CD14-positive monocyte (primary cell): ENCODE measurements at places on chromosomes 7 and 10.
A peak's percentile ranks its signal among the peaks of the same experiment; 100 is the strongest.

- peak; percentile 48 for DNase-seq
These were observed 6.4 kb upstream of the TNRC18 start for GRCh38 chr7:5429857-5430611.

DNA sequence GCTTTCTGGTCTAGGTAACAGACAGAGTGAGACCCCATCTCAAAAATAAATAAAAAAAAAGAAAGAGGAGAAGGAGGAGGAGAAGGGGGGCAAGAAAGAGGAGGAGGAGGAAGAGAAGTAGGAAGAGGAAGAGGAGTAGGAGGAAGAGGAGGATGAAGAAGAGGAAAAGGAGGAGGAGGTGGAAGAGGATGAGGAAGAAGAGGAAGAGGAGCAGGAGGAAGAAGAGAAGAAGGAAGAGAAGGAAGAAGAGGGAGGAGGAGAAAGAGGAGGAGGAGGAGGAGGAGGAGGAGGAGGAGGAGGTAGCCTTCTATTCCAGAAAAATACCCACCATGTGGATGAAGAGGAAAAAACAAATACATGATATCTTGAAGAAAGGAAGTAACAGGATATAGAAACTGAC lies 172.1 kb downstream of the FRMD4A start:
- DNase-seq: no peak

DNA sequence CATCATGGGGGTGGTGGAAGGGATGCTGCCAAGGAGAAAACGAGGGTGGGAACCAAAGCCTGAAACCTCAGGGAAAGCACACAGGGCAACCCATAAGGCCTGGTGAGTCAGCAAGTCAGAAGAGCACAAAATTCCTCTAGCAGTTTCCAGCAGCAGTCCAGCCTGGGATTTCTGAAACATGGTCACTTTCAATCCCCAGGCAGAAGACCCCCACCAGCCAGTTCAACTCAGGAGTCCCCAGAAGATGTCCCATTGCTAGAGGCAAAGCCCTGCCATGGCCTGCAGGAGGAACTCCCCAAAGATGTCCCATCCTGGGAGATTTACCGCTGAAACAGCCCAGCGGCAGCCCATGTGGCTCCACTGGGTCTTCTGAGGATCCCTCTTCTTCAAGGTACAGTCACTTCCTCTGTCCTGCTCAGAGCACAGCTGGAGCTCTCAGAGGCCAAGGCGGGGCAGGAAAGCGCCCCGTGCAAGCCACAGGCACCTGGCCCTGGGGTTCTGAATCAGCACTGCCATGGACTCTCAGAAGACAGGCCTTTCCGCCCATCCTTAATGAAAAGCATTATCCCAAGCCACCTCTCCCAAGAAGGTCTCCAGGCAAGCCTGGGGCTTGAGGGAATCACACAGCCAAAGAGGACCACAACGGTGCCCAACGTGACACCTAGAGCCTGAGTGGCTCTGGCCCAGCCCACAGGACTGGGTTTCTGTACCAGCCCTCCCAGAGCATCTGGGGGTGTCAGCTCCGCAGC lies 196.9 kb downstream of the GRID1 start:
- no peak for DNase-seq

GRCh38 chr10:50346942-50347341 lies 95.6 kb upstream of the ASAH2 start:
- DNase-seq: no peak

DNA sequence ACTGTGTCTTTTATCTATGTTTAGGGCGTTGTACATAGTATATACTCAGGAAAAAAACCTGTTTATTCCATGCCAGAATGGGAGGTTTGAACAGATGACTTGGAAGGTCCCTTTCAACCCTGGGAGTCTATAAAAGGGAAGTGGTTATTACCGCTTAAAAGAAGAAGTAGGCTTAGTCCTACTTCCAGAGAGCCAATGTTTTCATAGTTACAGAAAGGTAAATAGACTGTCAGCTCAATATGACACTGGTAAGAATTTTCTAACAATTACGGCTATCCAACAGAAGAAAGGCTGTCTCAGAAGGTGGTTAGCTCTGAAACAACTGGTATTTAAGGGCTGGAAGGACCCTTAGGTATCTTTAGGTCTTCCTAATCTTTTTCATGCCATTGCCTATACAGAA lies 1.1 kb upstream of the TFAM start:
- peak; percentile 89 for DNase-seq

GRCh38 chr7:129947049-129947448 lies 5.7 kb downstream of the UBE2H start:
- DNase-seq: no peak

DNA sequence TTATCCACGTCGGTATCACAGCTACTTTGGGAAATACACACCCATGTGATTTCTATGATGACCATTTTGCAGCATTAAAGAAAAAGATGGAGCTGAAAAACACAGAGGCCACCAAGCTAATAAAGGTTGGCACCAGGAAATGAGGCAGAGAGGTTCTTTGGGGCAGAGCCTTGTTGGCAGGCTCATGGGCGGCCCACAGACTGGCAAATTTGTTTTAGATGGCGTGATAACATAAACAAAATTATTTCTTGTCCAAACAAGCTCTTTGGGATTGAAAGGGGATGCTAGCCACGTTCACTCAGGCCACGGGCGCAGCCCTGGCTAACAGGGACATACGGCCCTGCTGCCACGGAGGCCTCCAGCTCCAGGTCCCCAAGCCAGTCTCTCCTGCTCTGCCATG lies 135.9 kb upstream of the ZMIZ1 start:
- no peak for DNase-seq

DNA sequence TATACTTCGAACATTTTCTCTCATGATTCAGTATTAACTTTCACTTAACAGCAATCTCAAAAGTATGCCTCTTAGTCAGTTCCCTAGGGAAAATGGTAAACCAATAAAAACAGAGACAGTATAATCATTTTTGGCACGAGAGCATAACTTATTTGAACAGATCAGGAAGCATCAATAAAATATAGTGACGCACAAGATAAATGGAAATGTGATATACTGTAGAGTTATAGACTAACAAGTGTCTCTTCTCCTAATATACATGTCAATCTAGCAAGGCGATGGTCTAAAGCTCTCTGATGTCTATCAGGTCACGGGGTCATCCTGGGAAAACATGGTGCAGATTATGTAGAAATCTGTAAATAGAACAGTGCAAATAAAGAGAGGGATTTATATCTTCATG lies 131.6 kb downstream of the HGF start:
- no peak for DNase-seq

GRCh38 chr7:156816943-156817572 lies 75.9 kb downstream of the LMBR1 start:
- no peak for DNase-seq

- DNase-seq: peak; percentile 28
These were observed 98.9 kb downstream of the LRMDA start for GRCh38 chr10:75530299-75530698.

GRCh38 chr7:25664593-25664992 lies 436.3 kb upstream of the NPVF start:
- DNase-seq: no peak

- DNase-seq: no peak
These were observed 33.5 kb downstream of the ANXA8 start for GRCh38 chr10:47450442-47450841.

GRCh38 chr7:133556553-133556952 lies 303.7 kb downstream of the EXOC4 start:
- no peak for DNase-seq

DNA sequence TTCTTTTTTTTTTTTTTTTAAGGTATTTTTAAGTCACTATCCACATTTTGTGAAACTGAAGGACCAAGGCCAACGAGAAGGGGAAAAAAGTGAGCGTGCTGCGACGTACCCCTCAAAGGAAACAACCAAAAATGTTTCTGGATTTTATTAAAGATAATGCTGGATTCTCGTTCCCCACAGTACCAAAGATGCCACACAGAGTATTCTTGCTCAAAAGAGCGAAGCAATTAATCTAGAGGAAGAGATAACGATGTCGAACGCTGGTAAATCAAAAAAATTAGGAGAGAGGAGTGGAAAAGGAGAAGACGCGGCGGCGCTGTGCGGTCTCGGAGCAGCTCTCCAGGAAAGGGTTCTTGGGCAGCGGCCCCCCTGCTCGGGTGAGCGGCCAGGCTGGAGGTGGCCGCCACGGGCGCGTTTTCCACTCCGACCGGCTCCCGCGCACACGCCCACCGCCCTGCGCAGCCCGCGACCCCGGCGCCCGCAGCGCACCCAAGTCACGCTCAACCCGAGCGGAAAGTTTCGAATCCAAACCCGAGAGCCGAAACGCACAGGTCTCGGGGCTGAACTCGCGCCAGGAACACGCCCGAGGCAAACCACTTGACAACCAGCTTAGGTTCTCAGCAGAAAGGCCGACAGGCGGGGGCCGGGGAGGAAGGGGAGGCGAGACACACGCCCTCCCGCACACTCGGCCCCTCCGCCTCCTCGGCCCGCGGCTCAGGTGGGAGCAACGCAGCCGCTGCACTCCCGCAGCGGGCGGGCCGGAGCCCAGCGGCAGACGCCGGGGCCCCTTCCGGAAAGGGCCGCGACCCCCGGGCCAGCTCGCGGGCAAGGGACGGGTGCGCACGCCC lies 989 bp downstream of the SRPK2 start:
- peak; percentile 33 for DNase-seq
